ENCODE measurements at places on chromosomes 7 and 10.

GRCh38 chr7:71753956-71754664, 622.2 kb downstream of the GALNT17 start:
- DNase-seq: no peak

DNA sequence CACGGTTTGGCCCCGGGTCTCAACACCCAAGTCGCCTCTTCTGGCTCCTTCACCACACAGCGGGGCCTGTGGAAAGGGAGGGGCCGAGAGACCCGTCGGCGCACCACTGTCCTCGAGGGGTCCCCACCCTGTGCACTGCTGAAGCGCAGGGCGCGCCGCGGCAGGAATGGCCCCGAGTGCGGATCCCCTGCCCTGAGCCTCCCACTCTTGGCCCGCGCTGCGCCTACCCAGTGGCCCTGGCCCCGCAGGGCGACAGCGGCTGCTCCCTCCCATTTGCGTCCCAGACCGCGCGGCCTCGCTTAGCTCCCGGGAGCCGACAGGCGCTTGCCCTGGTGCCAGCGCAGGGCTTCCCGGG, 2.1 kb upstream of the SFMBT2 start:
- DNase-seq: no peak

DNA sequence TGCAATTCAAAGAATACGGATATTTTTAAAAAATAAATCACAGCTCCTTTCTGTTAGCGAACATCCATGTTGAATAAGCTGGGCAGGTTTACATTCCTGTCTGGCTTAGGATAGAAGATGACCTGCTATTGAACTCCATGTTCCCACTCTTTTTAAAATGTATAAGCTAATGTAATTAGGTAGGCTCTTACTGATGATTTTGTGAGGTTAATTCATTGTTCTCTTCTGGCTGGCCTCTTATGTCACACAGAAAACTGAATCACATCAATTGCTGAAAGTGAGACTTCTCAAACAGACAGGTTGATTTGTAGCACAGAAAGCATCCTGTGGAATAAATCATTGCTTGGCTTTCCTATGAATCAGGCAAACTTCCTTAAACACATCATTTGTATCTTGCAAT, 24.2 kb downstream of the HGF start:
- no peak for DNase-seq

- no peak for DNase-seq
These were observed 9.3 kb upstream of the PDE1C start for GRCh38 chr7:32079510-32079909.

GRCh38 chr10:126397640-126398382, 9.5 kb upstream of the ADAM12 start:
- DNase-seq: no peak

All from stimulated activated CD4-positive, alpha-beta T cell treated with anti-CD3 and anti-CD28 coated beads, Interleukin-4, amount 100 ng/mL, for 4 hours (primary cell).